ENCODE measurements at places on chromosomes 4 and X. TPM values are rescaled to one million over a fixed set of nuclear protein-coding genes. Genes with fewer than 3 reads are reported as not detected.

DNA sequence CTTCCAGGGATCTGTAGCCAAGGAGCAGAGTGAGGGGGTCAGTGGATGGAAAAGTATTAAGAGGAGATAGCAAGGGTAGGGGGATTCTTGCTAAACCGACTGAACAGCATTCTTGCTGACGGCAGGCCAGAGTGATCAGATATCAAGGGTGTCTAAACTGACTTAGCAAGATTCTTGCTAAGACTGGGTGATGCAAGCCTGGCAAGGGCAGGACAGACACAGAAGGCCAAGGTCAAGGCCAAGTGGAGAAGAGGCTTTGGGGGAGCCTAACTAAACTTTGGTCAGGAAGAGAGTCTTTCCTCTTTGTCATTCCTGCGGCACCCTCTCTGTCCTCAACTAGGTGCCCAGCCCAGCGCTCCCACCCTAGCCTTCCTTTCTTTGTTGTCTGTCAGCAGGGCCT is 799 bp downstream of the XPNPEP2 start:
- peak; percentile 20 for DNase-seq

- no peak for DNase-seq
Measured at GRCh38 chr4:76194325-76194724, 19.3 kb downstream of the SCARB2 start.

DNA sequence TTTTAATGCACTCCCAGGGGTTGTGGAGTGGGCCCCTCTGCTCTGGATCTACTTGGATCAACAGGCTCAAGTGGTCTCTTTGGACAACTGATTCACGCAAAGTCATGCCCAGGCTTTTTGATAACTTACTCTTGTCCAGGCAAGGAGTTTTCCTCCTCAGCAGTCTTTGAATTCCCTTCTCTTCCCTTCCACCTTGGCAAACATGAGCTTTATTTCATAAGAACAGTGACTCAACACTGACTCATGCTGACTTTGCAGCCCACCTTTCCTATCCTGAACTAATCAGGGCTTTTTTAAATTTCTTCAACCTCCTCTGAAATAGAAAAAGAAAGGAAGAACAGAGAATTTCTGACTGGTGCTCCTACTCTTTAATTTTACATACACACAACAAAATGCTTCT is 132.1 kb upstream of the LDB2 start:
- DNase-seq: peak; percentile 22

DNA sequence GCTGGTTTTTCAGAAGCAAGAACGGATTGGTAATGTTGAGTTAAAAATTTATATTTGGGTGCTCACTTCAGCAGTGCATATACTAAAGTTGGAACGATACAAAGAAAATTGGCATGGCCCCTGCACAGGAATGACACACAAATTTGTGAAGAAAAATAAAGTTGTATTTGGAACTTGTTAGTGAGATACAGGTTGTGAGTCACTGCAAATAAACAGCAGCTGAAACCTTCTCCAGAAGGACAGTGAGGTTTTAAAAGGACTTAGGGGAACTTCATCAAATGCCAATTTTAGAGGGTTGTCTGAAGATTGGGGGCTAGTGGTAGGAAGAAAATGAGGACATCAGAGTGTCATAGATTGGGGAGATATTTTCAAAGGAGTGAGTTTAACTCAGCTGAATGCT is 79.7 kb upstream of the ELOVL6 start:
- no peak for DNase-seq

DNA sequence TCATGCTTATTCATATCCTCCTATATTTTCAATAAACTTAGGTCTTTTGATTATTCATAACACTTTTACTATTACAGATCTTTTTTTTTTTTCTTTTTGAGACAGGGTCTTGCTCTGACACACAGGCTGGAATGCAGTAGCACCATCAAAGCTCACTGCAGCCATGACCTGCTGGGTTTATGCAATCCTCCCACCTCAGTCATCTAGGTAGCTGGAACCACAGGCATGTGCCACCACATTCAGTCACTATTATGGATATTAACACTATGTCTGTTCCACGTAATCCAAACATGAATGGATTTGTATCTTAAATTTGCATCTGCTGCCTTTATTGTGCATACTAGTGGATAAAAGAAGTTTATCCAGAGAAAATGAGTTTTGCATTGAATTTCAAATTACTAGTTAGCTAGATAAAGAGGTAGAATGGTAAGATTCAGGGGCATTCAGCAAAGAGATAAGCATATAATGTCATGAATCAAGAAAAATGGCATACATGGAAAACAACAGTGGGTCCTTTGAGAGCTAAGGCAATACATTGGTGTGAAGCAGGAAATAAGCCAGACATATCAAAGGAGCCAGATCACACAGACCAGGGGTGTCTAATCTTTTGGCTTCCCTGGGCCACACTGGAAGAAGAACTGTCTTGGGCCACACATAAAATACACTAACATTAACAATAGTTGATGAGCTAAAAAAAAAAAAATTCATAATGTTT is 13.9 kb downstream of the ANAPC10 start:
- DNase-seq: no peak

DNA sequence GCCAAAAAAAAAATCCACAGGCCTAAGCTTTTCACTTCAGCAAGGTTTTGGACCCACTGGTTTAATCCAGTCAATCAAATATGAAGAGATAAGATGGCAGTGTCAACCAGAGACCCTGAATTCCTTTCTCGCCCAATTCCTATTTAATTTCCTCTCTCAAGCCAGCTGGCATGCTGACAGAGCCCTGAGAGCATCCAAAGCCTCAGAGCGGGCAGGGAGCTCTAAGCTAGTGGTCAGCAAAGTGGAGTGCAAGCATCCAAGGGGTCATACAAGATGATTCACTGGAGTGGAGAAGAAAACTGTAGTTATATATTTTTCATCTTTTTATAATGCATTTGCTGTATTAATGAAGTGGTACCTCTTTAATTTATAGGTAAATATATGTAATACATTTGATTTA is 37.8 kb upstream of the PRPS2 start:
- no peak for DNase-seq

DNA sequence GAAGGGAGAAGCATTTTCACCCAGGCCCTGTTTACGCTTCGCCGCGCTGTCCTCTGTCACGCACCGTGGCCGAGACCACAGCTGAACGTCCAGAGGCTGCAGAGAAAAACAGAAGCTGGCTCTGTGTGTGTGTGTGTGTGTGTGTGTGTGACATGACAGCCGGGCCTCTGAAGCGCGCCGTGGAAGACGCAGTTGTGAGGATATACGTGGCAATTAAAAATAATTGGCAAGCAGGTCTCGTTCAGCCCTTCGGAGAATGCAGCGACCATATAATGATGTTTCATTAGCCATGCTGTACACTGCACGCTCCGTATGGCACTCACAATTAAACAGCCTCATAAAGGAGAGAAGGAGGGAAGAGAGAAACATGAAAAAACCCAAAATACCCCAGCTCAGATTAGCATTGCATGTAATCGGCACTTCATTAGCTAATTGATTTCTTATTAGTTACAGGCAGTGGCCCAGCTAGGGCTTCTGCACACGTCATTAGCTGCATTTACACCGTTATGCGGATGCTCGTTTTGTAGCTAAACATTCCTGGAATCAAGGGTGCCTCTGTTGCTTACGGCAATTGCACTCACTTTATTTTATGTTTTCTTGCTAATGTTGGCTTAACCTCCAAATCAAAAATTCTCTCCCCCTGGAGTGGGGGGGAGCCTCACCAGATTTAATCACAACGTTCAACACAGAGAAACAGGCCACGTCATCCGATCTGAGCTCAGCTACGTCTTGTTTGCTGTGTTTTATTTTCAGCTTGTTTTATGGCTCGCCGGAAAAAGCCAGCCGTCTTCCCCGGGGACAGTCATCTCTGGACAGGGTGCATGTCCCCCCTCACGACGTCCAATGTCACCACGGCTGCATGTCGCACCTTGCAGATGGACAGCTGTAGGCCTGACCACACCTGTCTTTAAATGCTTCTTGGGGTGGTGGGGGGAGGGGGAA is 74.6 kb upstream of the SHOX start:
- no peak for DNase-seq

DNA sequence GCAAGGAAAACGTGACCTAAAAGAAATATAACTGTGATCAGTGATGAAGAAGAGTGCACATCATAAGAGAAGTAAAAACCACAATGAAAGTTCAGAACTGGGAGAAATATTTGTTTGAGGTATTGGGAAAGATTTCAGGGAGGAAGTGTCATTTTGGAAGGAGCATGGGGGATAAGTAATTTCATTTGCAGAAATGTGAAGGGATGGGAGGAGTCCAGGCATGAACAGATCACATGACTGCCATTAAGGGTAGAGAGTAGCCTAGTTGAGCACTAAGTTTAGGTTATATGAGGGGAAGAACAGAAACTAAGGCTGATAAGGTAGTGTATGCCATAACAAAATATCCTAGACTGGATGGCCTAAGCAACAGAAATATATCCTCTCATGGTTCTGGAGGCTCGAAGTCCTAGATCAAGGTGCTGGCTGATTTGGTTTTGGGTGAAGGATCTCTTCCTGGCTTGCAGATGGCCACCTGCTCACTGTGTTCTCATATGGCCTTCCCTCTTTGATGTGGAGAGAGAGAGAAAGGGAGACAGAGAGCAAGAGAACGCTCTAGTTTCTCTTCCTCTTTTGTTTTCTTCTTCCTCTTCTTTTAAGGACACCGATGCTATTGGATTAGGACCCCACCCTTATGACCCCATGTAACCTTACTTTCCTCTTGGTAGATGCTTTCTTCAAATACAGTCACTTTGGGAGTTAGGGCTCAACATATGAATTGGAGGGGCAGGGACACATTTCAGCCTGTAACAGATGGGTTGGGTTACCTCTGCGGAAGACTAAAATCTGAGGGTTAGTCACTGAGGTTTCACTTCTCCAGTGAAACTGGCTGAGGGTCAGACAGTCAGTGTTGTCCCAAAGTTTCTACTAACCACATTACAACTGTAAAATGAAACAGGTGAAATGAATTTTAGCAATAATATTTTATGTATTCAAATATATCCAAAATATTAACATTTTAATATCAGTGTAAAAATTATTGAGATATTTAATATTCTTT is 77.9 kb downstream of the EGF start:
- peak; percentile 19 for DNase-seq

DNA sequence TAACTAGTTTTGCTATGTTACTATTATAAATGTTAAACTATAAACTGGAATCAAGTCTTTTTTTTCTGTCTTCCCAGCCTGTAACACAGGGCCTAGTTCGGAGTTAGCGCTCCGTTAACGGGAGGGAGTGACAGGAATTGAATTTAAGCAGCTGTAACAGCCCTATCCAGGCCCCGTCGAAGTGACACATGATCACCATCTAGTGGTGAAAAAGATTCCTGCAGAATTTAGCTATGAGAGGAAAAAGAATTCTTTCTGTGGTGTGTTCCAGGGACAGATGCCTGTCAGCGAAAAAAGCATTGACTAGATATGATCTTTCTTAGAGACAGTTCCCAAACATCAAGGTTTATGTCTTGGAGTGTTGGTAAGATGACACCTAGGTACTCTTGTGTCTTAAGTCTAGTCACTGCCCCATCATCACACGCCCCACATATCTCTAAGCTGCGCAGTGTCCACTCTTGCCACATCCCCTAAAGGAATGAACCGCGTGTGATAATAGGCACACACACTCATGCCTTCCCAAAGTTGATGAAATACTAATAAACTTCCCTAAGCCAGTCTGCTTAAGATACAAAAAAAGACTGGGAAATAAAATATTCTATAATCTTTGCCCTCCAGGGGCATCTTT is 2.1 kb downstream of the GAB3 start:
- DNase-seq: peak; percentile 88

DNA sequence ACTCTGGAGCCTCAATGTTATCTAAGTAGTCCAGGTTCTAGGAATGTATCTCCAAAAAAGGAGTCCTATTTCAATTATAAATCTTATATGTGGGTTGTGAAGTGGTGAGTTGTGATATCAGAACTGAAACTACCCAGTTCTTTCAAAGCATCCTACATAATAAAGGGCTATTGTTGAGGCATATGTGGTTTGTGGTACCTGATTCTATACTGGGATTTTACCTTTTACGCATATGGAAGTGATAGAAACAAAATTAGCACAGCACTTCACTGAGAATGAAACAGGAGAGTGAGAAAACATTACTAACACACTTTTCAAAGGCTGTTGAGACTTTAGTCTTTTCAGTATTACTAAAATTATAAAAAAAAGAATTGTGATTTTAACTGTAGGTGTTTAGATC is 417.7 kb upstream of the GALNT7 start:
- no peak for DNase-seq

DNA sequence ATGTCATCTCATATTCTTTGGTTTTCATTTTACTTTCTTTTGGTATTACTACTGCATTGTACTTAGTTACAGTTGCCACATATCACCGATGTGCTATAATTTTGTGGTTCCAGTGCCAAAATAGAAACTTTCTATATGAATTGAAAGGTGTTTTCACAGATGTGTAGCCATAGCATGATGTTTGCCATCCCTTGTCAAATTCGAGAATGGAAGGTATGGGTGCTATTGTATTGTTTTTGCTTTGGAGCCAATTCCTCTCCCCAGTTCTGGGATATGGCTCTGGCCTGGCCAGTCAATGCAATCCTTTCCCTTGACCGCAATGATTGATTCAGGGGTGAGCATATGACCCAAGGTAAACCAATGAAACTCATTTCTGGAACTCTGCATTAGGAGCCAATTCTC is 86.2 kb upstream of the RPS6KA3 start:
- no peak for DNase-seq

- no peak for DNase-seq
Measured at GRCh38 chrX:43405191-43405590, 250.9 kb upstream of the MAOA start.

- DNase-seq: peak; percentile 52
Measured at GRCh38 chr4:108247387-108248049, 78.8 kb upstream of the LEF1 start.

DNA sequence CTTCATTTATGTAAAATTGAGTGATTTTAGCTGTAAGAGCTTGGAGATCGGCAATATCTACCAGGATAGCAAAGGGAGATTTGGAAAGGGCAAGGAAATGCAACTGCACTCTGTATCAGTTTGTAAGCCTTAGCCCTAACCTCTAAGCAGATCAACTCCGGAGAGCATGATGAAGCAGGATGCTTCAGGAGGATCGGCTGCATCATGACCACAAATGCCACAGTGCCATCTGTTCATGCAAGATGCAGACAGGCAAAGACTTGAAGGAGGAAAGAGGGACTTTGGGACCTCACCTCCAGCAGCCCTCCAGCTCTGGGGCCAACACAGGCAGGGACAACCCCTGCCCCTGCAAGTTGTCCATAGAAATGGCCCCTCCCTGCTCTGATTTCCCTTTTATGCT is 377.6 kb upstream of the GATB start:
- DNase-seq: no peak

DNA sequence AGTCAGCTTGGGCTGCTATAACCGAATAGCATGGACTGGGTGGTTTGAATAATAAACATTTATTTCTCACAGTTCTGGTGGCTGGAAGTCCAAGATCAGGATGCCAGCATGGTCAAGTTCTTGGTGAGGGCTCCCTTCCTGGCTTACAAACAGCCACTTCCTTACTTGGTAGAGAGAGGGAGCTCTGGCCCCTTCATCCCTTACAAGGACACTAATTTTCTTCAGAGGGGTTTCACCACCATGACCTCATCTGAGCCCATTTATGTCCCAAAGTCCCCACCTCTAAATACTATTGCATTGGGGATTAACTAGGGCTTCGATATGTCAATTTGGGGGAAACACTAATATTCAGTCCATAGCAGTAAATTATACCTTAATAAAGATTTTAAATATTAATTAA is 61.8 kb downstream of the CLNK start:
- DNase-seq: no peak

Gene NAP1L2
- 1.4 TPM for polyA plus RNA-seq

Gene CCSER1
- polyA plus RNA-seq: 0.37 TPM

Gene CD38
- polyA plus RNA-seq: 1.8 TPM

Gene TMEM33
- 17.7 TPM for polyA plus RNA-seq

Gene PNMA6F
- polyA plus RNA-seq: not detected

Gene KLHL15
- polyA plus RNA-seq: 9.2 TPM

Gene ADAD1
- polyA plus RNA-seq: not detected

Gene NUDT10
- 1.0 TPM for polyA plus RNA-seq
